ENCODE measurements at places on chromosomes 13 and 19. TPM values are rescaled to one million over a fixed set of nuclear protein-coding genes. Genes with fewer than 3 reads are reported as not detected.

The FBL gene
- 87.7 TPM for total RNA-seq

The ZNF541 gene
- 0.13 TPM for total RNA-seq

The SHISA2 gene
- total RNA-seq, result 0.15 TPM

The FAAP24 gene
- total RNA-seq, result 0.79 TPM

The ANKRD27 gene
- 26.9 TPM for total RNA-seq

The KIR3DL2 gene
- total RNA-seq, result not detected

The FOSB gene
- total RNA-seq, result 1.5 TPM

The PET100 gene
- 152 TPM for total RNA-seq

The GNA15 gene
- 4.3 TPM for total RNA-seq

The CRX gene
- not detected for total RNA-seq

The SIGLEC5 gene
- 0.81 TPM for total RNA-seq

The GNG7 gene
- 45.9 TPM for total RNA-seq

The ZNF283 gene
- 9.5 TPM for total RNA-seq

The SIGLEC10 gene
- total RNA-seq, result 1.4 TPM

The MADCAM1 gene
- total RNA-seq, result 0.41 TPM

Measured in left cardiac atrium (tissue), 4 donors.